NCI-H774 (cell line): ENCODE measurements at places on chromosomes 1 and 21.

DNA sequence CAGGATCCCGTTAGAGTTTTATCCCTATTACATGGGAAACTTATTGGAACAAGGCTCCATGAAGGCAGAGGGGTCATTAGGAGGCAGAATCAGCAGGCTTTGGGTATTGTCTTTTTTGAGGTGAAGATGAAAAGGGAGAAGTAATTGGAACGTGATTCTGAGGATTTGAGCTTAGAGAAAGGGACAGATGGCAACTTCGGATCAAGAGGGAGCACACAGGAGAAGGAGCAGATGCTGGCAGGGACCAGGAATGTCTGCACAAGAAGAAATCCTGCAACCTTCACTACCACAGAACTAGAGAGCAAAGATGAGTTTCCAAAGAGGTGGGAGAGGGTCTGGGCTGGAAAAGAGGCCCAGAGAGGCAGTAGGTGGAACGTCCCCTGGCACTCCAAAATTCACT lies 202.8 kb downstream of the RRAGC start:
- DNase-seq: no peak

- DNase-seq: no peak
These were observed 231.8 kb upstream of the GREM2 start for GRCh38 chr1:240843798-240844197.

DNA sequence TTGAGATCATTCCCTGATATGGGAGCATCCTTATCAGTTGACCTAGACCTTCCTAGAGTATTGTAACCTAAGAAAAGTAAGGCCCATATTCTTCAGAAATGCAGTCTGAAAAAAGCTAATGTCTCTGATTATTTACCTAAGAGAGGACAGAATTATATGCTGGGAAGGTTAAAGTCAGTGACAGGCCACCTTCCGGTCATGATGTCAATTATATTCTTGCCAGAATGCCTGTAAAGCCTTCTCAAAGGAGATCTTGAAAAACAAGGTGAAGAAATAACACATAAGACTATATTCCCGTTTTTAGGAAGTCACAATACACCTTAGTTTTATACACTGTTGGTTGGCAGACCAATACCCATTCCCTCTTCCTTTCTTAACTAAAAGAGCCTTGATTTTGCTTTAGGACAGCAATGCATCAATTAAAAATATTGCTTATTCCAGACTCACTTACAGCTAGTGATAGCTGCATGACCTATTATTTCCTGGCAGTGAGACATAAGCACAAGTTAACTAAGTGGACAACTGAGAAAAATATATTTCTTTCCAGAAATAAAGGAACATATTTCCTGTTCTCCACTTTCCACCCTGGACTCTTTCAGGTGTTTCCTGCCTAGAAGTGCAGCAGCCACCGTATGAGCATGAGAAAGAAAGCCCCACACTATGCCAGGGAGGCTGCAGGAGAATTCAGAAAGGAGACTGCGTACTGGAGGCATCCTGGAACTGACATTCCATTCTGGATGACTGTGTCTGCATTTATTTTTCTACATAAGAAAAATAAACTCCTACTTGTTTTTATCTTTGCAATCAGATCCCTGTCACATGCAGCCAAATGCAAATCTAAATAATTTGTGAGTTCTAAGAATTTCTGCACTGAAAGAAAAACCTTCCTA lies 332.9 kb upstream of the PTBP2 start:
- DNase-seq: no peak

DNA sequence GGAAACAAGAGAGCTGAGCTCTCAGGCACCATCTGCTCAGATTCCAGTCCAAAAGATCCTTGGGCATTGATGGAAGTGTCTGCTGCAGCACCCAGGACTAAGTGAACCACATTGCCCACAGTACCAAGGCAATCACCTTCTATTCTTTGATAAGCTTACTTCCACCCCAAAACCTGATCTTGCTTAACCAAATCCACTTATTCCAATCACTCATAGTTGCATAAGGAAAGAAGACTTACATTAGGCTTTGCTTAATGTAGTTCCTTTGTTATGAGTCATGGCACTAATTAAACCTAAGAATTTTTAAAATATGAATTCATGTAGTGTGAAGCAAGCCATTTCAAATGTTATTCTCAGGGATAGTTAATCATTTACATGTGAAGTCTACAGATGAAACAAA lies 84.5 kb downstream of the UCHL5 start:
- no peak for DNase-seq
